ENCODE measurements at places on chromosomes 3 and 15.

DNA sequence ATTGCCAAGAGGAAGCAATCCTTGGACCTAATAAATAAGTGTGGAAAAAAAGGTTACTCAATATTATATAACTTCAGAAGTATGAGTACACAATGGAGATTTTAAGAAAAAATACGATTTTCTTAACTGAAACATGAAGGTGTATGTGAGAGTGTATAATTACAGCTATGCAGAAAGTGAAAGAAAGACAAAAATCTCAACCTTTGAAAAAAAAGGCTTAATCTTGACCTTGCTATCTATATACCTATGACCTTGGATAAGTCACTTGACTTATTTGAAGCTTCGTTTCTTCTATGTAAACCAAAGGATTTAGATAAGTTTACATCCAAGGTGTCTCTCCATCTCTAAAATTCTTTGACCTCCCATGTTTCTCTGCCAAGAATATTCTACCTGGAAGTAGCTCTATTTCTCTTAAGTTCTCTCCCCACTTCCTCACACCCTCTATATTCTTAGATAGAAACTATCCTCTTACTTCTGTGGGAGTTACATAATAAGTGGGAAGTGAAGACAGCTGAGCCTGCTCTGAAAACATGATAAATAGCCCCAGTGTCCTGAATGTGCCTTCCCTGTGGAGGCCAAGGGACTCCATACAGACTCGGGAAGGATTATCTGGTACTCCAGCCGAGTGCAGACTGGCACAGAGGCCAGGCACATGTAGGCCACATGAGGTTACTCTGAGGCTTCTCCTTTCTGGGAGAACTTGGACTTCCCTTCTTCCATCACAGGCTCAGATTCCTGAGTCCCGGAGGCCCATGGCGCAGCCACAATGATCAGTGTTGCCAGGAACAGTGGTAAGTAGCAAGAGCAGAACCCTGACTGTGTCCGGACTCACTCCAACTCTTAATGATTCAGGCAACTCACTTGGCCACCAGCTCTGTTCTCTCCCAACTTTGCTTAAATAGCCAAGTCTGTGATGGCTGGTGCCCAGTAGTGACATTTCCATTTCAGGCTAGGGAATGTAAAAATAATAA is 166.8 kb upstream of the COL8A1 start:
- no peak for DNase-seq

DNA sequence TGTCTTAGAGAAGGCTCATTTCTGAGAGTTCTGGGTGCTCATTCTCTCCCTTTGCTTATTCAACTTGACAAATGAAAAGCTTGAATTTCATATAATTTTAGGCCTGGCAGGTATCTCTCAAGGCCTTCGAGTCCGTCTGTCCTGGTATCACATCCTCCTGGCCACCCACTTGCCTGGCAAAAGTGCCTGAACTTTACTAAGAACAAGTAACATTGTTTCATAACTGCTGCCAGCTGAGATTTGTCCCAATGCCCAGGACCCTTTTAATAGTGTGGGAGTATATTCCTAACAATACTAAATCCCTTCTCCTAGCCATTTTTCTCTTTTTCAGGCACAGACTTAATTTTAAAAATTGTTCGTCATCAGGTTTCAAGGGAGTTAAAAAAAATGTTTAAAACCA is 18.1 kb downstream of the LARP6 start:
- DNase-seq = no peak

GRCh38 chr15:64753480-64754185 is 21.8 kb downstream of the RBPMS2 start:
- no peak for DNase-seq

GRCh38 chr3:170809007-170809974 is 60.7 kb downstream of the RPL22L1 start:
- no peak for DNase-seq
